ENCODE measurements at places on chromosomes 12 and 14. TPM values are rescaled to one million over a fixed set of nuclear protein-coding genes. Genes with fewer than 3 reads are reported as not detected.

DNA sequence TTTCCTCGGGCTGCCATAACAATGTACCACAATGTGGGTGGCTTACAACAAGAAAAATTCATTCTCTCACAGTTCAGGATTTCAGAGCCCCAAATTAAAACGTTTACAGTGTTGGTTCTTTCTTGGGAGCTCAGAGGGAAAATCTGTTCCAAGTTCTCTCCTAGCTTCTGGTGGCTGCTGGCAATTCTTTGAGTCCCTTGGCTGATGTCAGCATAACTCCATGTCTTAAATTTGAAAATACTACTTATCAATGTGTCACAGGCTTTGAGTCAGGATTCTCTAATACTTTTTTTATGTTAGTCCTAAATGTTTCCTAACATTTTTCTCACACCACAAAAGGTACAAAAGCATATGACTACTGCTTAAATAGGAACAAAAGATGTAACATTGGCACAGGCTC, 198.4 kb upstream of the ATXN7L3B start:
- no peak for DNase-seq

DNA sequence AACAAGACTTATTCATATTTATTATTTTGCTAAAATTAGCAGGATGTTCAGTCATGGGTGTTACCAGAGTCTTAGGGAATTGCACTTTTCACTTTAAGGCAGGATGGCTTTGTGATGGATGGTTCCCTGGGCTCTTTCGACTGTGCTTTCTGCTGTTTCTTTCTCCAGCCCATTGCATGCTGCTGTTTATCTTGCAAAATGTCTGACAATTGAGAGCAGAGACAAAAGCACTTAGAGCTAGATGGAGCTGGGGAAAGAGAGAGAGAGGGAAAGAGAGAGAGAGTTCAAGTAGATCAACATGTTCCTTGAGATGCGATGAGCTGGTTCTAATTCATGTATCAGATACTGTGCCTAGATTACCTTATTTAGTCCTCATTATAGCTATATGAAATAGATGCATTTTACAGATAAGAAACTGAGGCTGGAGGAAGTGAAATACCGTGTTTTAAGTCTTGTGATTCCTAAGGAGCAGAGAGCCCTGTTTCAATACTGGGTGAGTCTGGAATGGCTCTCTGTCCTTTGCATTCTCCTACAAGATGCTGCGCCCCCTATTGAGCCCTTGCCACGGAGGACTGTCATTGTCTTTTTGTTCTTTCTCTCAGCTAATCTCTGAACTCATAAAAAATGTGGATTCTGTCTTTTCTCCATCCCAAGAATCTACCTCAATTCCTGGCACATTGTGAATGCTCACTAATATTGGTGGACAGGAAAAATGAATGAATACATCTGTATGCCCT, 227.9 kb downstream of the ALG10B start:
- no peak for DNase-seq

DNA sequence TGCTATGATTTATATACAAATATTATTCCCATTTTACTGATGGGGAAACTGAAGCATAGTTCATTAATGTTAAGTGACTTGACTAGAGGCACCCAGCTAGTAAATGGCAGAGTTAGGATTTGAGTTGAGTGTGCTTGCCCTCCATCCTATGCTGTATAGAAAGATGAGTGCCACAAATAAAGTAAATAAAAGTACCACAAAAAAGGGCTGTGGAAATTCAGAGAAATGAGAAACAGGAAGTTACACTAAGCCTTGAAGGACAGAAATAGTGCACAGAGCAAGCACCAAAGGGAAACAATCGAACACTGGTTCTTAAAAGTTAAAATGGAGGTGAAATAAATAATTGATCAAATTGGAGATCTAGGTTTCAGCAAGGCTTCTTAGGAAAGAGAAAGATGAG, 9.2 kb upstream of the ABCD2 start:
- DNase-seq: no peak

Gene SLC17A8
- 8.8 TPM for total RNA-seq

DNA sequence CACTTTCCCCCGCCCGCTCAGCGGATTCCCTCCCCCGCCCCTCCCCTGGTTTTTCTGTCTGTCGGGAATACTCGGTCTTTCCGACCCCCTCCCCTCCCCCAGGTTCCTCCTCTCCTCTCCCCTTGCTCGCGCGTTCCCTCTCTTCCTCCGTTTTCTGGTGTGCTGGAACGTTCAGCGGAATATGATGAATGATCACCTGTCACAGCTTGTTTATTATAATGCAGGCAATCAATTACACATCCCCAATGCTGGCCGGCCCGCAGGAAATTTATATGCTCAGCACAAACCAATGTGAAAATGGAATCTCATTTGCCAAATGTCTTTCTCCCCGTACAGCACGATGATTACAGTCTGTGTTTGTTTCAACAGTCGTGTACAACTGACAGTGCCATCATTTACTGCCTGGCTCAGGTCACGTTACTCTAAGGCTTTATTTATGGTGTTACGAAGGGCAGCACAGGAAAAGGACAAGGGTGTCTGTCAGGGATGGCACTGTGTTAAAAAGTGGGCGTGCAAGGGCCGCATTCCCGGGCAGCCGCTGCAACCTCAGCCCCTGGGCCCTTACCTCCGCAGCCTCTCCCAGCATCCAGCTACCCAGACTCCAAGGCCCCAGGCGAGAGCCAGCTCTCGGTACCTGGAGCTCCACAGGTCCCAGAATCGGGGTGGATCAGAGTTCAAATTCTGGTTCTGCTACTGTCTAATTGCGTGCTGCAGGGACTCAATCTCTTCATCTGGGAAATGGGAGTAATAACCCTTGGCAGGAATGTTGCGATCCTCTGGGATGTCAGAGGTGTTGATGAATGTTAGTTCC, 24.7 kb upstream of the MAP1LC3B2 start:
- peak; percentile 56 for DNase-seq

- DNase-seq: peak; percentile 86
Measured at GRCh38 chr12:113196990-113197389, 11.5 kb downstream of the RITA1 start.

GRCh38 chr12:117863002-117863709, 105.6 kb downstream of the KSR2 start:
- DNase-seq: no peak

Gene GLT1D1
- 7.0 TPM for total RNA-seq

Gene KRT1
- 0.64 TPM for total RNA-seq

Gene OXA1L
- total RNA-seq: 46.3 TPM

Gene CPNE8
- 36.2 TPM for total RNA-seq

GRCh38 chr14:21097636-21098075, 799 bp downstream of the ZNF219 start:
- DNase-seq: no peak

- no peak for DNase-seq
Measured at GRCh38 chr12:5114436-5114835, 70.8 kb downstream of the KCNA5 start.

Gene ENDOU
- total RNA-seq: not detected

- DNase-seq: no peak
Measured at GRCh38 chr12:524167-524951, 64.6 kb downstream of the B4GALNT3 start.

DNA sequence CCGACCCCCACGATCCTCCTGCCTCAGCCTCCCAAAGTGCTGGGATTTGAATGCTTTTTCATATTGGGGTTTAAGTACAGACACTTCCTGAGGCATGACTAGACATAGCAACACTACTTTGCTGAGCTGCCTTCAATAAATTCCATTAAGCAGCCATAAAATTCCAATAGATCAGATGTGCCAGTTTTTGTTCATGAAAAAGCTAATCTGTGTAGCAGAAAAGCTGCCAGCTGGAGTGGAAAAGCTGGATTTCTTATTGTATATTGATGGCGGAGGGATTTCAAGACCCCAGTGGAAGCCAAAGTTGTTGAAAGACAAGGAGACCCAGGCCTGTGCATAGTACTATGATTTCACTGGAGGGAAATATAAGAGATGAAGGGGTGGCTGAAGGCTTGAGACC, 209.0 kb upstream of the NUDT4 start:
- DNase-seq: no peak

- DNase-seq: peak; percentile 43
Measured at GRCh38 chr14:21498540-21499526, 12.3 kb downstream of the METTL3 start.

Gene MYH6
- total RNA-seq: 0.09 TPM

Gene AKAP5
- 4.8 TPM for total RNA-seq

- no peak for DNase-seq
Measured at GRCh38 chr14:37453985-37454384, 141.1 kb downstream of the FOXA1 start.

DNA sequence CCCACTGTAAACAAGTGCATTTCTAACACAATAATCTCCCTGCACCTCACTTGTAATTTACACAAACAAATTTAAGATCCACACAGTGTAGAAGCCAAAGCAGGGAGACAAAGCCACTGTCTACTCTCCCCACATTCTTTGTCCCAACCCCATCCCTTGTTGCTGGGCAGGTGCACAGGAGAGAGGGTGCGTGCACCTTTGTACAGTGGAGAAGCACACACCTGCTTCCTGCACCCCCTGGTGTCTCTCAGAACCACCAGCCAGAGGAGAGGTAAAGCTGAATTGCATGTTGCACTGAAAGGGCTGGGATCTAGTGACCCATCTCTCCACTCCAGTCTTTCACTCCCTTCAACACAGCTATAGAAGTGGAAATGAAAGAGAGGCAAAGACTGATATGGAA, 51.4 kb upstream of the IFNG-AS1 start:
- no peak for DNase-seq

- no peak for DNase-seq
Measured at GRCh38 chr12:3047961-3048360, 29.2 kb upstream of the TSPAN9 start.

Gene LHX5
- 10.2 TPM for total RNA-seq

Gene FAM216A
- 19.8 TPM for total RNA-seq

GRCh38 chr12:28027947-28028724, 55.6 kb upstream of the PTHLH start:
- DNase-seq: no peak

DNA sequence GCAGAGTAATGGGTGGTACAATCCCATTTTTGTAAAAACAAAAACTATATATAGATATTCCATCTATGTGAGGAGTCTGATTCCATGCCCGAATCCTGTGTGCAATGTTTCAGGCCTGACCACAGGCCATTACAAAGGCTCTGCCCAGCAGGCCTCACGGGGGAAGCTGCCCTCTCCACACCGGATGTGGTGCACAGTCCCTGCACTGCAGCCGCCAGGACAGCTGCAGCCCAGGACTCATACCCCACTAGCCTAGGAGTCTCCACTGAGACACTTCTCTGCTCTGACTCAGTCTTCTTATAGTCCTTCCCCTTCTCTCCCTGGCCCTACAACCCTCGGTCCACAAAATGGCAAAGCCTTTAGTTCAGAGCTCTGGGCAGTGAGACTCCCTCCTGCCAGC, 190.4 kb downstream of the PPM1H start:
- DNase-seq: no peak

Gene MYF6
- 0.64 TPM for total RNA-seq

Gene ARHGEF40
- total RNA-seq: 27.2 TPM

Gene PCED1B
- total RNA-seq: 0.27 TPM

Gene HOXC9
- total RNA-seq: not detected

Gene PIANP
- total RNA-seq: 1.7 TPM

Gene PLEKHD1
- 1.3 TPM for total RNA-seq

Gene PAN2
- 59.5 TPM for total RNA-seq

Gene TSPAN9
- 70.4 TPM for total RNA-seq

- no peak for DNase-seq
Measured at GRCh38 chr12:26863515-26863914, 30.5 kb upstream of the ITPR2 start.

- no peak for DNase-seq
Measured at GRCh38 chr12:59069516-59069915, 149.2 kb upstream of the LRIG3 start.

Gene TOMM20L
- not detected for total RNA-seq

Gene TMEM233
- not detected for total RNA-seq

Gene C12orf54
- not detected for total RNA-seq
